ENCODE measurements at places on chromosomes 11 and 22.

DNA sequence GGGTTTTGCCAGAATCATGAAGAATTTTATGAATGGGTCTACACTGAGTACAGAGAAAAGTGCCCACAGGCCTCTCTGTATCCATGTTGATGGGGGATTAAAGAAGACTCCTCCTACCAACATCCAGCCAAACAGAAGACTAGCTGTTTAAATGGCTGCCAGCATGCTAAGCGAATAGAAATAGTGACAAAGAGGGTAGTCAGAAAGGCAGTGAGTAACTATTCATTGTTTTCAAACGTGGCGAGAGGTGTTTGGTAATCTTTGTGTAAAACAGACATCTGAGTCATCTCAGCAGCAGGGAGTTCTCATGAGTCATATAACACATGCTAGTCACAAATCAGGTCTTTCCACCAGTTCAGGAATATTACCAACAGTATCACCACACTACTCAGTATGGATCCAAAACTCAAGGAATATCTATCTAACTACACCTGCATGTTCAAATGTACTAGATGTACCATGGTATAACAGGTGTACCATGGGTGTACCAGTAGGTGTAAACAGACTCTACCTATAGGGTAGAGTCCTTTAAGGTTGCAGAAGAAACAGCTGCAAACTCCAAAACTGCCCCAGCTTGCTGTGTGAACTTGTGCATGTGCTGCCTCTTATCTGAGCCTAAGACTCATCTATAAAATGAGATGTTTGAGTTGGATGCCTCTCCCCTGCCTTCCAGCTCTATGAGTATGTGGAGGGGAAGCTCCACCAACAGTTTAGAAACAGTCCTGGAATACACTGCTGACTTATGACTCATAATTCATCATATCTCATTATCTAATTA lies 82.0 kb downstream of the SLC1A2 start:
- DNase-seq: no peak

DNA sequence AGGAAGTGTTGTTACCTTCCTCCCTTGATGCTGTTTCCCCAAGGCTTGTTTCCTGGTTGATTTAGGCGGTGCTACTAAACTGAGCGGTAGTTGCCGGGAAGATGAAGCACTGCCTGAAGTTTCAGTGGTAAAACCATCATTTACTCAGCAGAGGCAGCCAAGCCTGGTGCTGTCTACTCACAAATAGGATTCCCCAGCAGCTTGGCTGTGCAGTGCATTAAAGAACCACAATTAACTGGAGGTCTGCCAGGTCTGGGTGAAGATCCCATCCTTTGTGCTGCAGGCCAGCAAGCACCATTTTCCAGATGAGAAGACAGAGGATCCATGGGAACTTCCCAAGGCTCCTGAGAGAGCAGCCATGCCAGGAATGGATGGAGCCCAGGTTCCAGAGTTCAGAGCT lies 231.9 kb upstream of the E2F8 start:
- DNase-seq: no peak

GRCh38 chr11:93517041-93517440 lies 26.1 kb downstream of the SMCO4 start:
- no peak for DNase-seq

DNA sequence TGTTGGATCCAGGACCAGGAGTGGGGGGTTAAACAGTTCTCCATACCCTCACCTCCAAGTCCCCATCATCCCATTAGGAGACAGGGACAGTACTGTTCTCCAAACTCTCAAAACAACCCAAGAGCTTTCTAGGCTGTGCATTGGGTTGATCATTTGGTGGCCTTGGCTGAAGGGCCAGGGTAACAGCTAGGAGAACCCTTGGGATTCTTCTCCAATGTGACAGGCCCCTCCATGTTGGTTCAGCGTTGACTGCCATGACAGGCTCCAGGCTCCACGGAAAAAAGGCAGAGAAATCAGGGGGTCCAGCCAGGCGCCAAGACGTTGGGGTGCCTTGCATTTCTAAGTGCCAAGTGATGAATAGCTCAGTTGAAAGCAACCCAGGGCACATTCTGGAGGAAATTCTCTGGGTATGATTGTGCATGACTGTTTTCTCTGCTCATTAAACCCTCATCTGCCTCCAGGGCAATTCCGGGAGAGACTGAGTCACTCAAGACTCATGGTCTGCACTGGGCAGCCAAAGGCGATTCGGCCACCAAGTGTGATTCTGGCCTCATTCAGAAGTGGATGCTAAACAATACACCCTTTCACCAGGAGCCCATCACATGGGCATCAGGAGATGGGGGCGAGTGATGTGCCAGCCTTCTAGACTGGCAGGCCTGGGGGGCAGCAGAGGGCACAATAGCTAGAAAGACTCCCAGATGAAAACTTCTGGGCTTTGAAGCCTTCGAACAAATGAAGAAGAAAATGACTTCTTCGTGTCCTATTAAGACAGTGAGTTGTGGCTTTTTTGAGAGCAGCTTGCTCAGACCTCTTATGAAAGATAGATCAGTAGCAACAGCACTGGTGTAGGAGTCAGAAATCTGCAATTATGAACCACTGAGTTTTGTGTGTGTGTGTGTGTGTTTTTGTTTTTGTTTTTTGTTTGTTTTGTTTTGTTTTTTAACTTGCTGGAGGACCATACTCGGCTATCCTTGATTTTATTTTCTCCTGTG lies 27.7 kb downstream of the CD44 start:
- peak; percentile 52 for DNase-seq

DNA sequence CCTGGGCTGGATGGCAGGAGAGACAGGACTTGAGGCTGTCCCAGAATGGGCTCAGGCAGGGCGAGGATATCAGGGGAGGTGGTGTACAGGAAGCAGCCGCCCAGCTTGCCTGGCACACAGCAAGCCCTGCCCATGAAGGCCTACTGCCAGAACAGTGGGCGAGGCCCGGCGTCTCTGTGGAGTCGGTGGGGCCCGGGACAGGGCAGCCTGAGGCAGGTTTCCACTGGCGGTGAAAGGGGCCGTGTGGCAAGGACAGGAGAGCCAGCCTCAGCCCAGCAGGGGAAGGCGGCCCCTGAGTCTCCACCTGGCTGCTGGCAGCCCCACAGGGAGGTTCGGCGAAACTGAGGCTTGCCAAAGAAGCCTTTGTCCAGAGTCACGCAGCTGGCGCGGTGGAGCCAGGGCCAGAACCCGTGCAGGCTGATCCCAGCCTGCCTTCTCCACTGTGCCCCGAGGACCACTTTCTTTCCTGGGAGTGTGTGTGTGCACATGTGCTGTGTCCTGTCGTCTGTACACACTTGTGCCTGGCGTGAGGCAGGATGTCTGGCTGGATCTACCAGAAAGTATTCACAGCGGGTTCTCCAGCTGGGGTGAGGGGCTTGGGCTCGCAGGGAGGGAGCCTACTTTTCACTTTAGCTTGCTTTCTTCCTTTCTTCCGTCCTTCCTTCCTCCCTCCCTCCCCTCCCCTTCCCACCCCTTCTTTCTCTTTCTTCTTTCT lies 1.2 kb downstream of the TSPO start:
- peak; percentile 53 for DNase-seq

- no peak for DNase-seq
Observed at GRCh38 chr11:97506076-97506759, 1116.4 kb downstream of the JRKL start.

GRCh38 chr11:115008799-115009198 lies 330.5 kb downstream of the NXPE2 start:
- no peak for DNase-seq

DNA sequence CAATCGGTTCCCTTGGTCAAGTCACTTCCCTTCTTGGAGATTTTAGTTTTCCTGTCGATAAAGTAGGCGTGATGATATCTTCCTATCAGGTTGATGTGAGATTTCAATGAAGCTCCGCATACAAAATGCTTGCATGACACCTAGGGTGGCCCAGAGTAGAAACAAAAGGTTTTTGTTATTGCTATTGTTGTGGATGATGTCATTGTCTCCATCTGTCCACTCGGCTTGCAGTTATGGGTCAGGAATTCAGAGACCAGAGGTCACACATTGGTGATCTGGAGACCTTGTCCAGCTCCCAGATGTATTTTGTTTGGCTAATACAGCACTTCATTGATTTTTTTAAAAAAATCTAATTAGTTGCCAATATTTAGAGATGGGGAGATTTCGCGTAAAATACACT lies 382.1 kb downstream of the MN1 start:
- no peak for DNase-seq

Data from amygdala (tissue), 56 donors.